ENCODE measurements at places on chromosomes 1 and 21.

DNA sequence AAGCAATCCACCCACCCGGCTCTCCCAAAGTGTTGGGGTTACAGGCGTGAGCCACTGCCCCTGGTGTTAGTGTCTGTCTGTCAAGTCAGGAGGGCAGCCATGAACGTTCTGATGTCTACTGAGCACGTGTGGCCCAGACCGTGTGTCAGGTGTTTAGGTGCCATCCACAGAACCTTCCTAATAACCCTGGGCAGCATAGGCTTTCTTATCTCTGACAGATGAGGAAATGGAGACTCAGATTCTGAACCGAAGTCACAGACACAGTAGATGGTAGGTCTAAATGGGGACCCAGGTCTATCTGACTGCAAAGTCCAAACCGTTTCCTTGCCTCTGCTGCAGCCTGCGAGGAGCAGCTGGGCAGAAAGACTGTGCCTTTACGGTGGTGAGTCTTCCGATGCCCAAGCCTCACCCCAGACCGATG, 622 bp upstream of the IL6R start:
- no peak for DNase-seq

- DNase-seq, result no peak
Measured at GRCh38 chr1:89633800-89634625, 1.1 kb downstream of the LRRC8C start.

- no peak for DNase-seq
Measured at GRCh38 chr1:39646232-39647081, 7.0 kb upstream of the HEYL start.

- DNase-seq, result no peak
Measured at GRCh38 chr1:12206792-12207424, 22.9 kb upstream of the VPS13D start.

DNA sequence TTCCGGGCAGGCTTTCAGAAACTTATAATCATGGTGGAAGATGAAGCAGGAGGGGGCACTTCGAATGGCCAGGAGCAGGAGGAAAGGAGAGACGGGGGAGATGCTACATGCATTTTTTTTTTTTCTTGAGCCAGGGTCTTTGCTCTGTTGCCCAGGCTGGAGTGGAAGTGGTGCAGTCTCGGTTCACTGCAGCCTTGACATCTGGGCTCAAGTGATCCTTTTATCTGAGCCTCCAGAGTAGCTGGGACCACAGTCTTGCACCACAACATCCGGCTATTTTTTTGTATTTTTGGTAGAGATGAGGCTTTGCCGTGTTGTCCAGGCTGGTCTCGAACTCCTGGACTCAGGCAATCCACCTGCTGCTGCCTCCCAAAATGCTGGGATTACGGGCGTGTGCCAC, 61.6 kb downstream of the SELENOF start:
- no peak for DNase-seq

DNA sequence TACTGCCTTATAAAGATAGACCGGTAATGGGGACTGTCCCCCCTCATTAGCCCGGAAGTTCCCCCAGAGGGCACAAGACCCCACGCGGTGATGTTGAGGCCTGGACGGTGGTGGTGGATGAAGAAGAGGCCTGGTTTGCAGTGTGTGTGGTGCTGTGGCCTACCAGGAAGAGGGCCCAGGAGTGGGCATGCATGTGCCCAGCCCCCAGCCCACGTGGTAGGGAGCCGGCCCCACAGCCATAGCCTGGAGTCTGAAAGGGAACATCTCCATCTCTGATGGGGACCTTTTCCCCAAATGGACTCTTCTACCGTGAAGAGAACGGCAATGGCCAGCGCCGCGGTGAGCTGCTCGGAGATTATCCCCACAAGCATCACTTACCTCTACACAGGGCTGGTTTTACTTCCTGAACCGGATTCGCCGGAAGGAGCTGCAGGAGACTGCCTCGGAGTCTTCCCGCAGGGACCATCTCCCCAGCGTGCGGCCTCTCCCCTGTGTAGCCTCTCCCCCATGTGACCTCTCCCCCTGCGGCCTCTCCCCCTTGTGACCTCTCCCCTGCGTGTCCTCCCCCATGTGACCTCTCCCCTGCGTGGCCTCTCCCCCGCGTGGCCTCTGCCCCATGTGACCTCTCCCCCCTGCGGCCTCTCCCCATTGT, 20.6 kb downstream of the RRP1 start:
- DNase-seq, result no peak

DNA sequence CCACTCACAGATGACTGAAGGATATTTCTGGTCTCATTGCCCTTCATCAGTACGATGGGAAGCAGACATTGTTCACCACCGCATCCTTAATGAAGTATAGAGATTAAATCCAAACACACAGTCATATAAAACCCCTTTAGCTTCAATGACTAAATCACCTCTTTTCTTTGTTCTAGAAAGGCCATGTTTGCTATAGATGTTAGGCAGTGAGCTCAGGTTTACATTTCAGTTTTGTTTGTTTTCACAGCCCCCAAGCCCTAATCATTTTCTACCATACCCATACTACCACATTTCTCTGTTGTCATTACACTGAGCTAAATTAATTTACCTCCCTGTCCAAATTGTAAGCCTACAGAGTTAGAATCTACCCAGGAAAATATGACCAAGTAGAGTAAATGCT, 385.1 kb downstream of the NTNG1 start:
- DNase-seq, result no peak

- DNase-seq, result no peak
Measured at GRCh38 chr21:45588086-45588825, 46.0 kb upstream of the SLC19A1 start.

- DNase-seq, result no peak
Measured at GRCh38 chr1:18618546-18619466, 11.8 kb upstream of the PAX7 start.

DNA sequence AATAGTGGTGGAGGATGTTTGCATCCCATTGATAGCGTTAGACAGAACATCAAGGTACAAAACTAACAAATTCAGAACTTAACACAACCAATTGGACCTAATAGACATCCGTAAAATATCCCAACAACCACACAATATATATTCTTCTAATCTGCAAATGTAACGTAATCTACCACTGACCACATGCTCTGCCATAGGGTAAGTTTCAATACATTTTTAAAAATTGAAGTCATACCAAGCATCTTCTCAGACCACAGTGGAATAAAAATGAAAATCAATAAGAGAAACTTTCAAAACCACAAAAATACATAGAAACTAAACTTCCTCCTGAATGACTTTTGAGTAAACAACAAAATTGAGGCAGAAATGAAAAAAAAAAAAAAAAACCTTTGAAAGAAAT, 1087.5 kb downstream of the KCNT2 start:
- no peak for DNase-seq

DNA sequence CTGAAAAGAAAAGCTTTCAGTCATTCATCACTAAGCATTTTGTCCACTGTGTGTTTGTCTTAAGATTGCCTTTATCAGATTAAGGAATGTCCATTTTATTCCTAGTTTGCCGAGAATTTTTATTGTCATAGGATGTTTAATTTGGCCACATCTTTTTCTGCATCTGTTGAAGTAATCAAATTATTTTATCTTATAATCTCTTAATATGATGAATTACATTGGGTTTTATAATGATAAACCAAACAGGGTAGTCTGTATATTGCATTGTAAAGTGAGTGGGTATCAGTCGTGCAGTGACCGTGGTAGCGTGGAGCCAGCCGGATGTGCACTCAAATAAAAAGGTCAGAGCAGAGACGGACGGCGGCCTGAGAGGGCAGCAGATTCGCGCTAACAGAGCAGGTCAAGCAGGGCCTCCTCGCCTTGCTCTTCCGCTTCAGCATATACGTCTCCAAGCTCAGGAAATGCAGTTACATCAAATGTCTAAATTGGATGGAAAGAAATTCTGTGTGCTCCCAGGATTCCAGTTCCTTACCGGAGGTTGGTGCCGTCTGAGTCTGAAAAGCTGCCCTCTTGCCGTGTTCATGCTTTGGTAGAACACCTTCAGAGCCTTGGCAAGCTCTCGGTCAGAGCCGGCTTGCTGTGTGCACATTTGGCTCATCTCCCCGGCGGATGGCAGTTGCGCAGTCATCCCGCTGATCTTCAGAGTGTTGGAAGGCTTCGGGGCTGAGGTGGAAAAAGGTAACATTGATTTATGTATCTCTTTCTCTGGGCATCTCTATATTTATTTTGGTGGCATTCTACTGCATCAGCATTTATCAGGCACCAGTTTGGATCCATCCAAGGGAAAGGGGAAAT, 51.5 kb downstream of the SCCPDH start:
- DNase-seq, result no peak

GRCh38 chr1:217540321-217540720, 90.6 kb downstream of the GPATCH2 start:
- no peak for DNase-seq

DNA sequence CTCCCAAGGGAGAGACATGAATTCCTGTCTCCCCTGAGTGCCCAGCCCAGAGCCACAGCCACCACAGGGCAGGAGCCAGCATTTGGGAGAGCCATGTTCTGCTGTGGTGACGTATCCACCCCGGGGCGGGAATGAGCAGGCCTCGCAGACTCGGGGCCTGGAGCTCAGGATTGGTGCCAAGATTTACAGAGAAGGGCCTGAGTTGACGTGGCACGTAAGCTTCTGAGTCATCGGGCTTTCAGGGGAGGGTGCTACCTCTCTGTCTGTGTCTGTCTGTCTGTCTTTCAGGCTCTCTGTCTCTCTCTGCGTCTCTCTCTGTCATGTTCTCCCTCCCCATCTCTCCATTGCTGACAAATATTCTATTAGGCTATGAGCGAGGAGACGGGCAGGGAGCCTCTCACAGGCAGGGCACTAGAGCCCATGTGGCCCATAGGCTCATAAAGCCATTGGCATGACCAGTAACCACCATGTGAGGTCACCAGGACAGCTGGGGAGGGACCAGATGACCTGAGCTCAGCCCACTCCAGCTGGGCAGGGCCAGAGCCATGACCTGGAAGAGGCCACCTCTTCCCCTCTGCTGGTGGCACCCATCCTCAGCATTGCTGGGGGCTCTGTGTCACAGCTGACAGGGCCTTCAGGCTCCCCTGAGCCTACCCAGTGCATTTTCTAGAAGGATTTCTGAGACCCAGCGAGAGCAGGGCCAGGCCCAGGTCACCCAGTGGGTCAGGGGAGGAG, 300.0 kb upstream of the VAMP3 start:
- DNase-seq, result no peak

- DNase-seq, result no peak
Measured at GRCh38 chr1:64135462-64136223, 67.8 kb upstream of the UBE2U start.

DNA sequence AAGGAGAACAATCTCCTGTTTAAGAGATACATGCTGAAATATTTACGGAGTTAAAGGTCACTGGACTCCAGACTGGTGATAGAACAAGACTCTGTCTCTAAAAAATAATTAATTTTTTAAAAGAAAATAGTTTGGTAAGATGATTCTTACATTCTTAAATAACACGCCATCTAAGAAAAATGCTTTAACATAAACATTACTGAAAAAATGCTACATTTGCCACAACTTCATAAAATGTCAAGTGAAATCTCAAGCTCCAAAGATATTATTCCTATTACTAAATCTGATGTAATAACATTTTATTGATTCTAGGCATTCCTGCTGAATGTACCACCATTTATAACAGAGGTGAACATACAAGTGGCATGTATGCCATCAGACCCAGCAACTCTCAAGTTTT, 4.1 kb downstream of the ANGPTL3 start:
- no peak for DNase-seq

DNA sequence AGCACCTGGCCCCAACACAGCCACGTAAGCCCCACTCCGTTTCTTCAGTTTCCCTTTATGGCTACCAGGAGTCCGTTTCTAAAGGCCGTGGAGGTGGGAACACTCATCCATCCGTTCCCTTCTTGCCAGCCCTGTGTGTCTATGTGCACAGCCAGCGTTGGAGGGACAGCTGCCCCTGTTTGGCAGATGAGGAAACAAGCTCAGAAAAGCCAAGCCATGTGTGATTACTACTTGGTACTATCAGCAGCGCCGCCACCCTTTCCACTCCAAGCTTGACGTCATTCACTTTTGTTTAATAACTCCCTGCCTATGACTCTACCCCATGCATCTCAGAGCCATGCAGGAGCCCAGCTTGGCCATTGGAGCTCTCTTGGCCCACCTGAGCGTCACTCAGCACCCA, 3.5 kb downstream of the LRP8 start:
- no peak for DNase-seq

GRCh38 chr1:166193057-166193698, 26.4 kb upstream of the FAM78B start:
- no peak for DNase-seq

DNA sequence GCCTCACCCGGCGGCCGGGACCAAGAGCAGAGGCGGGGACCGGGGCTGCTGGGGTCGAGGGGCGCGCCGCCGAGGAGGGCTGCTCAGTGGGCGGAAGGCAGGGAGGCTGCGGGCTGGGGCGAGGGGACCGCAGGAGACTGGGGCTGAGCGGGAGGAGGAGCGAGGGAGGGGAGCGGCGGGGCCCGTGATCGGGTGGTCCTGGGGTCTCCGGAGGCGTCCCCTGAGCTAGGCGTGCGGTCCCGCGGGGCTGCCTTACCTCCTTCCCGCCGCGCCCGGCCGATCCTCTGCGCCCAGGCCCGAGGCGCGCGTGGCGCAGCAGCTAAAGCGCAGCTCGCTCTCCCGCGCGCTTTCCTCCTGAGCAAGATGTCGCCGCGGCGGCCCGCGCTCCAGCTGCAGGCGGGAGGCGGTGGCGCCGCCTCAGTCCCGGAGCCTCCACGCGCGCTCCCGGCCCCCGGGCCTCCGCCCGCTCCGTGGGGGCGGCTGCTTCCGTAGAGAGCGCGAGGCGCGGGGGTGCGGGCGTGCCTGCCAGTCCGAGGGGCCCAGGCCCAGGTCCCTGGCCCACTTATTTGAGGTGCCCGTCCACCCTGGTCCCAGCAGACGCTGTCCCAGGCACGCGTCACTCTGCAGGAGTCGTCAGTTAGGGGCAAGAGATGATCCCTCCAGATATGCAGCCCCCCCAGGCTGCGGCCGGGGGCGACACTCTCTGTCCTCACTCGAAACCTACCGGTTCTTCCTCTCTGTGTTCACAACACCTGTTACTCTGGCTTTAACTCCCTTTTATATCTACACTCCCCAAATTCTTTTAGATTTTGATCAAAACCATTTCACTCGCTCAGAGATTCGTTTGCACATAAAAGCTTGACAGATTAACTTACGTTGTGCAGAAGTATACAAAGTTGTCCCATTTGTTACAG, at the start of gene CCSAP:
CCSAP (minus strand) TSS at position 392 of the 914 bp plus-strand sequence. CDS start 582 bp downstream, outside the sequence.
- peak; percentile 15 for DNase-seq

Measured in stimulated activated CD4-positive, alpha-beta T cell treated with anti-CD3 and anti-CD28 coated beads, Interleukin-1b, Interleukin-23, amount 100 ng/mL, for 1 hour (primary cell).